Activated naive CD4-positive, alpha-beta T cell treated with anti-CD3 and anti-CD28 coated beads, Interleukin-2, amount 50 U/mL, for 16 hours (primary cell): ENCODE measurements at places on chromosomes 12 and 14.

GRCh38 chr14:105064001-105064400, 1.2 kb downstream of the GPR132 start:
- DNase-seq, result no peak

GRCh38 chr14:64349741-64350490, 38.2 kb upstream of the MTHFD1 start:
- no peak for DNase-seq

DNA sequence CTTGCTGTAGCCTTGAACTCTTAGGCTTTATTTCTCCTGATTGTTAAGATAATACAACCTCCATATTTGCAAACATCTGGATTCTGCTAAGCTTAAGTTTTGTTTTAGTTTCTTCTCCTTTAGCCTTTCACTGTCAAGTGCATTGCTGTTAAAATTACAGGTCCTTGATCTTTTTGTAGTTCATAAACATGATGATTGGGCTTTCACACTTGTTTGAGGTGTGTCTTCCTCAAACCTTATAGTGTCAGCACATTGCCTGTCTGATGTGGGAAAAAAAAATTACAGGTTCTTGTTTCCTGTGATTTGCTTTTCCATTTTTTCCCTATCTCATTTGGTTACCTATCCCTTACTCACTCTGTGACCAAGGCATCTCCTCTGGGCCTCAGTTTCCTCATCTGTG, 59.2 kb downstream of the BICDL1 start:
- DNase-seq, result no peak

DNA sequence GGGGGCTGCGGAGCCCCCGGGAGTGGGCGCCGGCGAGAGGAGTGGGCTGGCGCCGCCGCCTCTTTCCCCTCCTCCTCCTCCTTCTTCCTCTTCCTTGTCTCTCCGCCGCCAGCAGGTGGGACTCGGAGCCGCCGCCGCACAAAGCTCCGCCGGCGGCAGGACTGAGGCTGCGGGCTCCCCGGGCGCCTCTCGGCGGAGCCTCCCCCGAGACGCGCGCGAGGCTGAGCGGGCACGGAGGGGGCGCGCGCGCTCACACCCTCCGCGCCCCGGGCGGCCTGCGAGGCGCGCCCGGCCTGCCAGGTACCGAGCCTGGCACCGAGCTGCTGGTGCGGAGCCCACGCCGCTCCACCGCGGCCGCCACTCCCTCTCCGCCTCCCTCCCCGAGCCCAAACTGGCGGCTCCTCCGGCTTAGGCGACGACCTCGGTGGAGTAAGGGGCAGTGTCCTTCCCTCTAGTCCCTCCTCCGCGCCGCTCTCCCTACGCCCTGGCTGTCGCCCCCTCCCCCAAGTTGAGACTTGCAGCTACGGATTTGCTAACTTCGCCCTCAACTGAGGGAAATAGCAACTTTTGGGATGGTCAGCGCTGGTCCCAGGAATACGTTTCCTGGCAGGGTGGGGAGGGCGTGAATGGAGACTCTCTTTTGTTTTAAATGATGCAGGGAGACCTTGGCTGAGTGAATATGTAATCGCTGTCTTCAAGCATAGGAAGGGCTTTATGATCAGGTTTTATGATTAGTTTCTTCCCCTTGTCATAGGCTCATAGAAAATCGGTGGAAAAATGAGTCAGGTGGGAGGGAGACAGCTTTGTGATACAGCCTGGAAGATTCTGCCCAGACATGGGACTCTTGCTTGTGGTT, 199.5 kb upstream of the CAND1 start:
- DNase-seq, result peak; percentile 61

DNA sequence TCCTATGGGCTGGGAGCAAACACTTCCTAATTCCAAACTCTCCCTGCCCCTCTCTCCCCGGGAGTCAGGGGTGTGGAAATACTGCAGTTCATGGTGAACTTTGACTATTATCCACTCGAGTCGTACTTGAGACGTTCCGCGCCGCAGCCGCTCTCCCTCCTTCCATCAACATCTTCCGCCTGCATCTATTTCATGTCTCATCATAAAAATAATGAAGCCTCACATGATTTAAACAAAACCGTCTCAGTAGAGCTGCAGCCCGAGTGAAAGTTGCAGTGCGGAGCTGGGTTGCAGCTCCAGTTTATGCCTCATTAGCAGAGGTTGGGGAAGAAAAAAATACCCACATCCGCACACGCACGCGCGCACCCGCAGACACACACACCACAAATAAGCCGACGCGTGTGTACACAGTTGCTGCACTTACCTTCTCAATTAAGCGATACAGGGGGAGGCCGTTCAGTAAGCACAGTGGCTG, 283 bp downstream of the LMO3 start:
- DNase-seq, result no peak
